ENCODE measurements at places on chromosomes 12 and 14. TPM values are rescaled to one million over a fixed set of nuclear protein-coding genes. Genes with fewer than 3 reads are reported as not detected.

DNA sequence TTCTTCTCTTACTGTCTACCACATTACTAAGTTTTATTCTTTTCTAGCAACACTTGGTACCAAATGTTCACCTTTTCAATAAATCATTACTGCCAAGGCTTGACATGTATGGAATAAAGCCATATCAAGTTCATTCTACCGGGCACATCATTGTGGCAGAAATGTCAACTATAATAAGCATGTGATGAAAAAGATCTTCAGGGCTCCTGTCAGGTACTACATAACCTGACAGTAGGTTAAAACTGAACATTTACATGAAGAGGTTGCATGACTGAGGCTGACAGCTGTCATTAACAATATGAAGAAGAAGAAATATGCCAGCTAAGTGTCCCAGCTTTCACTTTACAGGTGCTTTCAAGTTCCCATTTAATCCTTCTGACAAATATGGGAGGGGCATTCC, 178.9 kb downstream of the KCNH5 start:
- DNase-seq, result no peak

DNA sequence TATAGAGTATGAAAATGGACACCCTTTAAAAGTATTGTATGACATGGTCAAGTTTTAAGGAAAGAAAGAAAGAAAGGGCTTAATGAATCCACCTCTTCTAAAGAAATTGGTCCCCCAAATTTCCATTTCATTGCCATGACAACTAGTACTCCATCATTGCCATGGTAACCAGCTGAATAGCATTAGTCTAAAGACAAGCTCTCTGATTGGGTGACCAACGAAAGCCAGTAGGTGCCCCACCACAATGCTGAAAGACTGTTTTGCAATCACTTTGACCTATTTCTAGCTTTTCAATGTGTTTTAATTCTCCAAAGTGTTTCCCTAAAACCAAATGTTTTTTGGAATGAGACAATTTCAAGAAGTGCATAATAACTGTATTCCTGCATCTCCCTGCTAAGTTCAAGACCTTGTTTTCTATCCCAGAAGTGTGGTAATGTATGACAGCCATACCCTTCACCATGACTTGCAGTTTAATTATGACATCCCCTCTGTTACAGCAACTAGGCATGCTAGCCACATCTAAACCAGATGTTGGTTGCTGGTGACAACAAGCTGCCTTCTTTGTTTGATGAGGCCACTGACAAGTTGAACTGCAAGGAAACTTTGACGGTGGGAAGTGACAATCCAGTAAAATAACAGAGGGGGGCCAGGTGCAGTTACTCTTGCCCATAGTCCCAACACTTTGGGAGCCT, 46.7 kb downstream of the KICS2 start:
- DNase-seq, result peak; percentile 55

DNA sequence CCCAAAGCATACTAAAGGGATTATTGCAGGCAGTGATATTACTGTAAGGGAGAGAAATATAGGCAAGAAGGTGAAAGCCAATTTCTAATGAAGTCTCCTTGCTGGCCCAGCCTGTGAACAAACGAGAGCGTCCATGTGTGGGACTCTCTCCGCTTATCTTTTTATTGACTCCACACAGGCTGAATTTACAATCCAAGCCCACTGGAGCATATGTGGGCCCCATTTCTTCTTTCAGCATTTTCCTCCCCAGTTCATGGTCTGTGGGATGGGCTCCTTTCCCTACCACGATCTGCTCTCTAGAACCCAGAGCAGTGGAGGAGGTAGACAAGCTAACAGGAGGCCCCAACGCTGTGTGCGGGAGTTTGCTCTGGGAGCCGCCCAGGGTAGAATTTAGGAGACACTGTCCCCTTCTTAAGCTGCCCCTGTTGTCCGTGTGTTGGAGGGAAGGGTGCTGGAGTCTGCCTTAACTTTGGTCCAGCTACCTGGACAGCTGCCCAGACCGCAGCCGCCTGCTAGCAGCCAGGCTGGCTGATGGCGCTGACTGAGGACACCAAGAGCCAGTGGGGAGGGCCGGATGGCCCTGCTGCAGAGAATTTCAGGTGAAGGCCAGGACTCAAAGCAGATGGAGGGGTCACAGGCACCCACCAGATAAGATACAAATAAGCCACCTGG, 3.2 kb upstream of the HOXC11 start:
- DNase-seq, result no peak

DNA sequence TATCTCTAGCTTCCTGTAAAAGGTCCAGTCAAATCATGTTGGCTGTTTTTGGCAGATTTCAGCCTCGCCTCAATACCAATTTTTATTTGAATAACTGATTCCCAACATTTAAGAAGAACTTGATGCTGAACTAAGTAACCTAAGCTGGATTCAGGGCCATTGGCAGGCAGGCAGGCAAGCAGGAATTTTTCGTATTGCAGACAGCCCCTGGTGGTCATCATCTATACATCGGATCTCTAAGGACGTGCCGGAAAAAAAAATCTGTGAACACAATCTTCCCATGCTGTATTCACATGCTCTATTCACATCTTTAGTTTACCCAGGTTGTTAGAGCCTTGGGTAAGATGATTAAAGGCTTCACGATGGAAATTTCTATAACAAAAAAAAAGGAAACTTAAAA, 7.0 kb downstream of the VCPKMT start:
- peak; percentile 22 for DNase-seq

GRCh38 chr14:100673807-100674154, 52.9 kb upstream of the DLK1 start:
- DNase-seq, result no peak

- no peak for DNase-seq
Measured at GRCh38 chr12:42360747-42361403, 34.9 kb downstream of the PPHLN1 start.

PZP gene
- total RNA-seq, result not detected

GRCh38 chr12:131274061-131274460, 320.4 kb downstream of the ADGRD1 start:
- DNase-seq, result no peak

STAC3 gene
- 1.3 TPM for total RNA-seq

GRCh38 chr14:22276913-22277816, 311.9 kb downstream of the DAD1 start:
- DNase-seq, result peak; percentile 20
